ENCODE measurements at places on chromosomes 7 and 10.
A peak's percentile ranks its signal among the peaks of the same experiment; 100 is the strongest.

DNA sequence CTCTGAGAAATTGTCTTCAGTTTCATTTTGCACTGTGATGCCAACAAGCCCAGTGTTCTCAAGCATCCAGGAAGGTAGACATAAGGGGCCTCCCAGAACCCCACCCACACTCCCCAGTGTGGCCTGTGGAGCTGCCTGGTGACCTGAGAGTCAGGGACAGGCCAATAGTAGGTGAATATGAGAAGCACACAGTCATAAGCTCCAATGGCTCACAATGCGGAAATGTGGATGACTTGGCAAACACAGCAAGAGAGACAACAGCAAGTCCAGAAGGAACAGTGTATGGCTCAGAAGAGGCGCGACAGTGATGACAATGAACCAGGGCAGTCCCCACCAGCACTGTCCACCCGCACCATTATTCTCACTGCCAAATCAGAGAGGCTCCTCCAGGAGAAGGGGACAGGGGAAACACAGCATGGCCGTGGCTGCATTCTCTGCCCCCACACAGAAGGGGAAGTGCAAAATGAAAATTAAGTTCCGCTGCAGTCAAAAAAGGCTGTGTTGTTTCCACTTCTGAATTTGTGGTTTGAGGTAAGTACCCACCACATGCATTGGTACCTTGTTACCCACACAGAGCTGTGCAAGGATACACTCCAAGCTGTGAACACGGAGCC, 419.8 kb downstream of the GRID1 start:
- no peak for DNase-seq
- H3K4me3 ChIP-seq: no peak overlapping the region
- peaks cover 3% of the 10 kb centered on the region for H3K27me3 ChIP-seq

DNA sequence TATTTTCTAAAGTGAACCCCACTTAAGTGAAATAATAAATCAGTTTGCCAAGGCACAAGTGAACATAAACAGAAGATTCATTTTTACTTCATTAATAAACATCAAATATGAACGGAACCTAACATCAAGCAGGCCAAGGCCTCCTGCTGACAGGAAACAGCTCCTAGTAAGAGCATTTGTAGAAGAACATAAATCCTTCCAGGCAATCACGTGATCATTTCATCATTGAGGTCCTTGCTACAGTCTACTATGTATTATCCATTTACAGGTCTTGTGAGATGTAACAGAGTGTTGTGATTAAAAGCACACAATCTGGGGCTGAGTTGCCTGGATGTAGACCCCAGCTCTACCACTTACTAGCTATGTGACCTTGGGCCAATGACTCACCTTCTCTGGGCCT, 70.6 kb downstream of the CALD1 start:
- H3K4me1 ChIP-seq: peaks cover 3% of the 10 kb centered on the region
- H3K36me3 ChIP-seq: peaks cover 7% of the 10 kb centered on the region
- H3K27me3 ChIP-seq: peaks cover 5% of the 10 kb centered on the region
- no peak overlapping the region for H3K27ac ChIP-seq
- no peak for DNase-seq

- peak overlapping the region; percentile 11 for H3K27ac ChIP-seq
- DNase-seq: no peak
- H3K36me3 ChIP-seq: peaks cover 8% of the 10 kb centered on the region
- peak overlapping the region; percentile 27 for H3K4me3 ChIP-seq
These were observed 23.7 kb downstream of the ZNF775 start for GRCh38 chr7:150402671-150403321.

DNA sequence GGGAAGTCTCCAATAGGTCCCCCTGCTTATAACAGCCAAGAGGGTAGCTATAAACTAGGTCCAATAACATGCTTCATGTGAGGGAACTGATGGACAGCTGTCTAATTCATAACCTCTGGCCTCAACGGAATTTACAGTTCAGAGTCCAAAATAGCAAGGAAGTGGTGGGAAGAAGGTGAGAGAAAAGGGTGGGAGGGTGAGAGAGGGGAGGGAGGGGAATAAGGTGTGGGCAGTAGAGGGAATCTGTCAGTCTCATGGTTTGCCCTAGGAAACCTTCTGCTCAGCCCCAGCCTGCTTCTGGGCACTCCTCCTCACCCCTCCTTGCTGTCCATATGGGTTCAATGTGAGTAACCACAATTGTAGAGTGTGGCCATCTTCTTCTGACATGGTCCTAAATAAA, 133.4 kb upstream of the ADO start:
- DNase-seq: no peak
- H3K27ac ChIP-seq: no peak overlapping the region
- H3K4me3 ChIP-seq: no peak overlapping the region
- no peaks in the 10 kb centered on the region for H3K36me3 ChIP-seq

DNA sequence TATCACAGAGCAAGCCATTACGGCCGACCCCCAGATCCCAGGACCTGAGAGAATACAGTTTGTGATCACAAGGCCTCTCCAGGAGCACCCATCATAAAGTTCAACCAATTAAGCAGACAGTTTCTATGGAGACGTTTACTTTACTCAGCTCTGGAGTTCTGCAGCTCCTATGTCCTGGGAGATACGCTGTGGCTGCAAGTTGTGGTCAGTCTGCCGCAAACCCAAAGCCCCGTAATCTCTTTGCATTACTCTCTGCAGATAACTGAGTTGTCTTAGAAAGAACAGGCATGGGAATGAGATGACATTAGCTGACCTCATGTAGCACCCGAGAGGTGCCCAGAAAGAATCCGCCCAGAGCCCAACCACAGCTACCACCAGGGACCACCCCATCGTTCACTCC, 305.1 kb downstream of the FGFR2 start:
- no peaks in the 10 kb centered on the region for H3K36me3 ChIP-seq
- no peaks in the 10 kb centered on the region for H3K27me3 ChIP-seq
- no peak overlapping the region for H3K27ac ChIP-seq
- no peak overlapping the region for H3K4me3 ChIP-seq

- no peak for DNase-seq
- no peak overlapping the region for H3K4me3 ChIP-seq
- peaks cover 4% of the 10 kb centered on the region for H3K4me1 ChIP-seq
- peaks cover 21% of the 10 kb centered on the region for H3K27me3 ChIP-seq
- no peak overlapping the region for H3K27ac ChIP-seq
These were observed 68.1 kb upstream of the SFMBT2 start for GRCh38 chr10:7478727-7479457.
